LNCaP clone FGC (cell line): ENCODE measurements at places on chromosomes 5 and 9.

DNA sequence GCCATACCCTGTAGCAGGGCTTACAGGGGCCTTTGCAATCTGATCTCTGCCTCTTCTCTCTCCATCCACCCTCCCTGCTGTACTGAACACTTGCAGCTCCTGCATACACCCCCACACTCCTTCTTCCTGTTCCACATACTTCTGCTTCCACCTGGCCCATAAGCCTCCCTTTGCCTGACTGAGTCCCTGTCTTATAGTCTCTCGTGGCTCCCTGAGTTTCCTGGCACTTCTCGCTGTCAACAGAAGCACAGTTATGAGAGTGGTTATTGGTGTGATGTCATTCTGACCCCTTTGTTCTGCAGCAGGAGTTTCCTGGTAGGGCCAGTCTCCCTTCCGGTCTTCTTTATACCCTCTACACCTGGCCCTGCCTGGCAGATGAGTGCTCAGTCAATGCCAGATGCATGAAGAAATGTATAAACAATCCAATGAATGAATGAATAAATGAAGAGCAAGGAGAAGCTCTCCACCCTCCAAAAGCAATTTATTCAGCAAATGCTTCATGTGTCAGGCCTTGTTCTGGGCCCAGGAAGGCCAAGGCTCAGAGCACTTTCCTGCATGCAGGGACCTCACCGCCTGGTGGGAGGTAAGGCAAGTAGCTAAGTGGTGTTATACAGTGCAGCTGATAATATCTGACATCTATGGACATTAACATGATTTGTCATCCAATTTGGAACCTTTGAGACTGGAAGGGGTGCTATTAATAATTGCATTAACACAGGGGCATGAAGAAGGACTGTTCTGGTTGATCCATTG, 20.5 kb upstream of the CSF1R start:
- no peak for DNase-seq

GRCh38 chr9:78714576-78714975, 417.7 kb downstream of the PSAT1 start:
- DNase-seq, result no peak

- DNase-seq, result no peak
Measured at GRCh38 chr5:36135988-36136387, 15.7 kb downstream of the LMBRD2 start.

- no peak for DNase-seq
Measured at GRCh38 chr5:81506378-81506777, 112.4 kb upstream of the ACOT12 start.

DNA sequence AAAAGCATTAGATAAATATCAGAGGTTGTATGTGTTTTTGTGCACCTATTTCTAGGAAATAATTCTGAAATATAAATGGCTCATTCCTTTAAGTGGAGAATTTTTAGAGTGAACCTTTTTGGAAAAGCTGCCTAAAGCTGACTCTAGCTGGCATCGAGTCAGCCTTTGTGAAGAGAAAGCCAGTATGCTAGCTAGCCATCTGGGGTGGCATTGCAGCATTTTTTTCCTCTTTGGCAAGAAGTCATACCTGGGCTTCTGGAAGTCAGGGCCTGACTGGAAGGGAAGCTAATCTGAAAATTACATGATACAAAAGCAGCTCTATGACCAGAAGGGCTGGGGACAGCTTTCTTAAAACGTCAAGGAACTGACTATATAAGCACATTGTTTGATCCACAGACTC, 19.7 kb downstream of the ANP32B start:
- DNase-seq, result no peak

- DNase-seq, result no peak
Measured at GRCh38 chr5:64800926-64801325, 32.2 kb downstream of the CWC27 start.

DNA sequence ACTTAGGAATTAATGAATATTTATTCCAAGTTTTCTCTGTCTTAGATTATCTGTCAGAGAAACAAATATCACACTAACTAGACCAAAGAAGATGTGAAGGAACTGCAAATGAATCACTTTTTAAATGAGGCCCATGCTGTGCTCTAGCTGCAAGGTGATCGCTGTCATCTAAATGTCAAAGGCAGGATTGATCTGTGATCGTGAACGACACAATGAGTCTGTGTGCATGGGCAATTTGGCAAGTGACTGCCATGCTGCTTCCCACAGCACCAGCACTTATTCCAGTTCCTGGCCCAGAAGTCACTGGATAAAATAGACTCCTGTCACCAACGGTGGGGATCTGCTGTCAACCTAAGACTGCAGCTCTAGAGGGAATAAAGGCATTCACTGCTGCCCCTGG, 141.2 kb downstream of the TRIM36 start:
- DNase-seq, result no peak
